Stimulated activated CD8-positive, alpha-beta memory T cell treated with anti-CD3 and anti-CD28 coated beads, Interleukin-2, amount 100 ng/mL, for 1 hour (primary cell): ENCODE measurements at places on chromosomes 5 and 9.

DNA sequence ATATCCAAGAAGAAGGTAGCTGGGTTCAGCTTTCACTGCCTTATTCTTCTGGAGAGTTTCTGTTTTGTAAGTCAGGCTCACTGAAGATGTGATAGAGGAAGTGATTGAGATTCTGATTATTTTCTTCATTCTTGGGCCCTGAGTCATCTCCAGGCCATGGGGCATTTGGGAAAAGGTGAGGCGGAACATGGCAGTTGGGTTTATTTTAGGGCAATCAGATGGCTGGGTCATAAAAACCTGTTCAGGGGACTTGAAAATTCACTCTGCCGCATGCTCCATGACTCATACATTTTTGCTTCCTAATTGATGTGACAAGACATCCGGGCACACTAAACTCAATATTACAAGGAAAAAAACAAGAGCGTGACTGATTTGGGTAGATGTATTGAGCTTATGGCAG, 265.7 kb upstream of the KLF4 start:
- DNase-seq = no peak

DNA sequence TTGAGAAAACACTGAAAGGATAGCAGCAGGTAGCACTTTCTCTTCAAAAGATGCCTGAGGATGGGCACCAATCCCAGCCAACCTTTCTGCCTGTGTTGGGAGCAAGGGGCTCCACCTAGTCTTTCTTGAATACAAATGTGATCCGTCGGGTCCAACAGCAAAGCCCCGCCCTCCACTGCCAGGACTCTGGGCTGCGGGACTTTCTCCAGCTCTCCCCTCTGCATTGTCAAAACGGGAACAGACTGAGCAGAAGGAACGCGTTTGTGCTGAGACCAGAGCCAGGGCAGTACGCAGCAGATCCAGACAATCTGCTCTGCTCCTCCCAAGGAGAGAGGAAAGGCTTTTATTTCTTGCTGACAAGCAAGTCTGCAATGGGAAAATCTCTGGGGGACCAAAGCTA, 139.7 kb downstream of the SEC61B start:
- no peak for DNase-seq

- DNase-seq = no peak
Observed at GRCh38 chr5:129460936-129461710, 1.0 kb downstream of the ADAMTS19 start.

DNA sequence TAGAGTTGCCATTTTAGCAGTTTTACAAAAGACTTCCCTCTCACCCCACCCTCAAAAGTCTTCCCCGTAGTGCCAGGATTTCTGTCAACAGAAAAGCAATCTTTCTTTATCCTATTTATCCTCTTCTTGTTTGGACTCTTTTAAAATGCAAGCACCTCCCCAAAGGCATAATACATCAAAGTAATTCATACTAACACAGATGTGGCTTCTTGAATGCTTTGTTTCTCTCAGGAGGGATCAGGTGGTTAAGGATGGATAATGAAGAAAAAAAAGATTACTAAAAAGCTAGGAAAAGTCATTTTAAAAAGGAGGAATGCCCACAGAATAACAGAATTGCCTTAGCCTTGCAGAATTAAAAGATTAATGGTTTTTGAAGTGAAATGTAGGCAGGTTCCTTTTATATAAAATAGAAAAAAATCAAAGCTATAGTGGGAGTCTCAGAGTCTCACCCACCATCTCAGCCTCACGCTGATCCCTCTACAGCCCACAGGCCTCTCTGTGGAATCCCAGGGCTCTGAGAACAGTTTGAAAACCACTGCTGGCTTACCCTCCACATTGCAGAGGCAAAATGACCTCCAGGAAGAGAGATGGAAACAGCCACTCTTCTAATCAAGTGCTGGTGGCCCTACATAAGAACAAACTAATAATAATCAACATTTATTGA, 102.2 kb downstream of the GCNT1 start:
- DNase-seq = no peak

DNA sequence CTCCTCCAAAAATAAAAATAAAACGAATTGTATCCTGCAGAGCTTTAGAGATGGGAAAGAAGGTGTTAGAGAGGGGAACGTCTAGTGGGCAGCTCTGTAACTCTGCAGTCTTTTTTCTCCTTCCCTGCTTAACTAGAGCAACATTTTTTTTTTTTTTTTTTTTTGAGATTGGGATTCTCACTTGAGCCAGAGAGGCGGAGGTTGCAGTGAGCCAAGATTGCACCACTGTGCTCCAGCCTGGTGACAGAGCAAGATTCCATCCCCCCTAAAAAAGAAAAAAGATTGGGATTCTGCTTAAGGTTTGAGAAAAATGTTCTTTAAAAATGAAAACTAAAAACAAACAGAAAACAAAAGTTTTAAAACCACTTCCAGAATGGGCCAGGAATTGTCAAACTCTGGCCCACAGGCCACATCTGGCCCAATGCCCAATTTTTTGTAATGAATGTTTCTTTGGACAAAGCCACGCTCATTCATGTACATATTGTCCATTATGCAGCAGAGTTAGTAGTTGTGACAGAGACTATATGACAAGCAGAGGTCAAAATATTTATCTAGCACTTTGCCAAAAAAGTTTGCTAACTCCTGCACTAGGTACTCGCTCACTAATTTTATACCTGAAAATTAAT, 98.5 kb downstream of the ZCCHC7 start:
- no peak for DNase-seq

DNA sequence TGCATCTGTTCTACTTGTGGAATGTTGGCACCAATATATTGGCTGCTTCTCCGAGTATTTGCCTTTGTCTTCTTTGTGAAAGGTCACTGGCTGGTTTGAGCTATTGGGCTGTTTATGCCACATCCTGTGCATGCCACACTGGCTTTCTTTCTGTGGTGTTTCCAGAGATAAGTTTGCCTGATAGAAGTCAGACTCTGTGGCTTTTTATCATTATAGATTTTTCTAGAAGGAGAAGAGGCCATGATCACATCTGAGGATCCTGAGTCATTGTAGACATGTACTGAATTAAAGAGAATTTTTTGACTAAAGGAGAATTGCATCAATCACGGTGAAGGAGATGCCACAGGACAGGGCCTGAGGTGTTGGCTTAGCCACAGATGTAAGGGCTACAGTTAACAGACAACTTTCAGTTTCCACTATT, 26.5 kb upstream of the CDKN2B start:
- DNase-seq = no peak

DNA sequence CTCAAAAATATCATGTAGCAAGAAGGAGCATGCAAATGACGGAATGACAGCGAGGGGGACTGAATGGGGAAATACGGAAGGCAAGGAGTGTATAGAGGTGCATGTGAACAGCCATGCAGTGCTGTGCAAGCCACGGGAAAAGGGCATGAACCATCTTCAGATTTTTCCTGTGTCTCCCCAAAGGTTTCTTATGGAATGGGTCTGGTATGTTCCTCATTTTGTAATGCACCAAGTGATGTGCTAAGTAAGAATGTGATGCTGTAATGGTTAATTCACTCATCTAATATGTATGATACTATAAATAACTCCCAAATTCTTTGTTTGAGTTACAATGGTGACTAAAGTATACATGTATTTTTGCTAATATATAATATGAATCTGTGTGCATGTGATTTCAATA, 99.0 kb upstream of the DAB2 start:
- DNase-seq = no peak

GRCh38 chr5:160221082-160221481, 8.2 kb upstream of the FABP6 start:
- no peak for DNase-seq
